ENCODE measurements at places on chromosomes 11 and 22.
A peak's percentile ranks its signal among the peaks of the same experiment; 100 is the strongest.

GRCh38 chr11:57154739-57155138 is 27.0 kb upstream of the LRRC55 start:
- no peak for DNase-seq

GRCh38 chr22:48089601-48090331 is 1327.3 kb downstream of the TBC1D22A start:
- DNase-seq = no peak

GRCh38 chr11:70230151-70230839 is 27.2 kb downstream of the FADD start:
- no peak for DNase-seq

DNA sequence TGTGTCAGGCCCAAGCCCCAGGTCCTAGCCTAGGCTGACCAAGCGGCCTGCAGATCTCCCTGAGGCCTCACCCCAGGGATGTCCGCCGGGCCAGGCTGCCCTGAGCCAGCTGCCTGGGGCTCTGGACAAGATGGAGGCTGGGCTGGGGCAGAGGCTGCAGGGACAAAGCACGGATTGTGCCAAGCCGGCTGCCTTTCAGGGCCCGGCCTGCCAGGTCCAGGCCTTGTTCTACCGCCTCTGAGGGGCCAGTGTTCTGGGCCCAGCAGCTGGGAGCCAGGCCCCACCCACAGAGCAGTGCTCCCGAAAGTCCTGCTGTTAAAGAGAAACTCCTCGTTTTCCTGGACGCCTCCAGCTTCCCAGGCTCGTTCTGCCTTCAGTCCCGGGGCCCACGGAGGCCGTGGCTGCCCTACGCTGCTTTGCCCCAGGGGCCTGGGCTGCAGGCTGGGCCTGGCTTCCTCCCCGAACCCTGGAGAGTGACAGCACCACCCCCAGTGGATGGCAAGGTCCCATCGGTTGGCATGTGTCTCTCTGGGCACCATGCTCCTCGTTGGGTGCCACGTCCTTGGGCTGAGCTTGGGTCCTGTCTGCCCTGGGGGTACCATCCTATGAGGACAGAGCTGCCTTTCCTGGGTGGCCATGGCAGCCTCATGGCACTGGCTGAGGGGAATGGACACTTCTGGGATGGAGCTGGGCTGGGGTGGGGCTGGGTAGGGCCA is 7.6 kb downstream of the BRSK2 start:
- no peak for DNase-seq

GRCh38 chr11:10567446-10567845 is 1.0 kb downstream of the LYVE1 start:
- no peak for DNase-seq

DNA sequence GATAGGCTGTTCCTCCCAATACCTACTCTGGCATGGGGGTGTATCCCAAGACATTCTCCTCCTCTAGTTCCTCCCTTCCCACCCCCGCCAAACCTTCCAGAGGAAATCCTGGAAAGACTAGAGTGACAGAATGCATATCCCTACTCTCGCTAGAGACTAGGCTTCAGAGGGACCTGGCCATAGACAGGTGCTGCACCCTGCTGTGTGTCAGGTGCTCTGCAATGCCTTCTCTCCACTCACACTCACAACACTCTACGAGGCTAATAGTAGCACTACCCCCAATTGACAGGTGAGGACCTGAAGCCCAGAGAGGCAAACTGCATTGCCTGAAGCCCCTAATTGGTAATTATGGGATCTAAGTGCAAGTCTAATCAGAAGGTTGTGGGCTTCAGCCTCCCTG is 46.2 kb upstream of the LMO1 start:
- no peak for DNase-seq

DNA sequence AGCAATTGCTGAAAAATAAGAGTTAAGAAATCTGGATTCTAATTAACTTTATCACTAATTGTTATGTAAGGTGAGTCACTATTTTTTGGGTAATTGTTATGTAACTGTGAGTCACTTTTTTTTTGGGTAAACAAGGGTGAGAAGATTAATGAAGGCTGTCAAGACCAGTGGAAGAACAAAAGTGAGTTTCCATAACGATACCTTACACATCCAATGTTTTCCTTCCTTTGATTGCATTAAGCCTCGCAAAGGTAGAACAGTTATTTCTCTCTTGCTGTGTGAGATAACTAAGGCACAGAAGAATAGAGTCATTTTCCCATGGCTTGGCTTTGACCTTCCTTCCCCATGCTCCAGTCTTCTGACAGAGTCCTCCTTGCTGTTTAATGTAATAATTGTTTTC is 374.7 kb downstream of the DDX10 start:
- DNase-seq = no peak

GRCh38 chr11:74685905-74686304 is 45.3 kb downstream of the CHRDL2 start:
- no peak for DNase-seq

GRCh38 chr11:61752117-61752924 is at the start of gene MYRF:
TSS of gene MYRF (plus strand) at chr11:61752636. CDS start at chr11:61752745, 109 bp downstream.
- peak; percentile 65 for DNase-seq

DNA sequence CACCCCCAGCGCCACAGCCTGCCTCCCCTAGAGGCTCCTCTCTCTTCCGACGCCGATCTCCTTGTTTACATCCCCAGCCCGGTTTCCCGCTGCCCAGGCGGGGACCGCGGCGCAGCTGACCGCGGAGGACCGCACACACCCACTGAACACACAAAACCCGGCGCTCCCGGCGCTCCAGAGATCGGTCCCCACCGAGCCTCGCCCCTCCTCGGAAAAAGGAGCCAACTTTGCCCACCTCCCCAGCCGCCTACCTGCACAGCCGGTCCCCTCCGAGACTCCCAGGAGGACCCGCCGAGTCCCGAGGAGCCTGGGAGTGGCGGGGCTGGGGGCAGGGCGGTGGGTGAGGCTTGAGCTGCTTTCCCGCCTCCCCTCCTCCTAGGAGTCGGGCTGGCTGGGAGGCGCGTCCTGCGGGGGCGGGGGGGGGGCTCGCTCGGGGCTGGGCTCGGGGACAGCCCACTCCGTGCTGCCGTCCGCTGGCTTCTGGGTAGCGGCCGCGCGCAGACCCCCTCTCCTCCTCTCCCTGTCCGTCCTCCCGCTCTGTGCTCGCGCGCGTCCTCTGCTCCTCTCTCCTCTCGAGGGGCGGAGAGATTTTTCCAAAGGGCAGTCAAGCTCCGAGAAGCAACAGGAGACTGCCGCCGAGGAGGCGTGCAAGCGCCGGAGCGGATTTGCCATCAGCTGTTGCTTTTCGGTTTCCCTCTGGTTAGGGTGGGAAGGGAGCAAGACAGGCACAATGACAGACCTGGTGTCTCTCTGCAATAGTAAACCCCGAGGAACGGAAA is at the start of gene FXYD6:
FXYD6 (minus strand) TSS at position 318 of the 779 bp plus-strand sequence. CDS start 33,882 bp downstream, outside the sequence.
- peak; percentile 27 for DNase-seq

- DNase-seq = no peak
Observed at GRCh38 chr11:108293229-108293628, 70.4 kb downstream of the ATM start.

DNA sequence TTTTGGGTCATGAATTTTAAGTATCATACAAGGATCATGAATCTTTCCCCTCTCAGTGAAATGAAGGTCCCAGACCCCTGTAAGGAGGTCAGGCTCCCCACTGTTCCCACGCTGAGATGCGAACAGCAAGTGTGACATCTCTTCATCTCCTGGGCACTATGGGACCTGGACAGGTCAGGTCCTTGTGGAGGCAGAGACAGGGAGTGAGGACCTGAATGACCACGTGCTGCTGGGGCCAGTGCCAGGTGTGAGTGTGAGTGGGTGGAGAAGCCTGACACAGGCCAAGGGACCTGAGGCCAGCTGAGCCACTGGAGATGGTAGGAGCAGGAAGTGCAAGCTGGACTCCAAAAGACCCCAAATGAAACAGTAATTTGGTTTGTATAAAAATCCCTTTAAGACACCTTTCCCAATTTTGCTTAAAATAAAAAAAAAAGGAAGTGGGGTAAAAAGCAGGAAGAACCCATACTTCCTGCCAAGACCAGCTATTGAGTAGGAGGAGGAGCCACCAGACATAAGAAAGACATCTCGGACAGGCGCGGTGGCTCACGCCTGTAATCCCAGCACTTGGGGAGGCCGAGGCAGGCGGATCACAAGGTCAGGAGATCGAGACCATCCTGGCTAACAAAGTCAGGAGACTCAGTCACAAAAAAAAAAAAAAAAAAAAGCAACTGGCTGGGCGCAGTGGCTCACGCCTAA is 35.4 kb upstream of the SERPIND1 start:
- no peak for DNase-seq

GRCh38 chr11:113188371-113188834 is 126.0 kb upstream of the TTC12 start:
- no peak for DNase-seq

DNA sequence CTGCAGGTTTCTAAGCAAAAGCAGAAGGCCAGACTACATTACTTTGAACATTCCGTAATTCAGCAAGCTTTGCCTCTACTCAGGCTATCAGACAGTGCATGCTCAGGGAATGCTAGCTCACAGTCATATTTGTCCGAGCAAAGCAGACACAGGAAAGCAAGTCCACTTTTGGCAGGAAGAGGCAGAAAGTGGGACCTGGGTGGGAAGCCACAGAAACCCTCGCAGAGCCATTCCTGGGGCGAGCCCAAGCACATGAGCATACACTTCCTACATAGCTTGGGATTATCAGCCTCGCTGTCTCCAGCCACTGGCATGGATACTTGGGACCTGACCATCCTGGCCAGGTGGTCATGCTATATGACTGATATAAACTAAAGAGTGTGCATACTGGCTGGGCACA is 113.3 kb downstream of the TRIM29 start:
- no peak for DNase-seq
